ENCODE measurements at places on chromosomes 12 and 14.

DNA sequence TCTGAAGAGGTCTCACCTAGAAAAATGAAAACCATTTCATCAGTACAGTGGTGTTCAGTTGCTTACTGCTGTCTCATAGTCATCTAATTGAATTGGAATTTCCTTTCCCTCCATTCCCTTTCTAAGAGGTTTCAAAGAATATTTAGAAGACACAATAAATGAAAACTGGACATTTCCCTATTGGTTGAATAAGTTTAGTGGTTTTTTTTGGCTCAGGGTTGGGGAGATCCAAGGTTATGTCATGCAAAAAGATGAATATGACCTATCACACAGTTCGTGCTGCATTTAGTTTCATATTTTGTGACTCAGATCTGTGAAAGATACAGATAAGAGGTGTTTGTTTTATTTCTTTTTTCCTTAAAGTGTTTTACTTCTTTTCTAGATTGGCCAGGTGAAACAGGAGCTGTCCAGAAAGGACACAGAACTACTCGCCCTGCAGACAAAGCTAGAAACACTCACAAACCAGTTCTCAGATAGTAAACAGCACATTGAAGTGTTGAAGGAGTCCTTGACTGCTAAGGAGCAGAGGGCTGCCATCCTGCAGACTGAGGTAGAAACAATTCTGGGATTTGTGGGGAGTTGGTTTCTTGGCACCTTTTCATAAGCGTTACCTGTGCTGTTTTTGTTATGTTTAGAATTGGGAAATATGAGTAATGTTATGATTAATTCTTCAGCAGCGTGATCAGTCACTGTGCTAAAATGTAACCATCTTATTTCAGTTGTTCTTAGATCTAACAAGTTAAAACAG lies 124.6 kb downstream of the ERC1 start:
- no peak for DNase-seq

DNA sequence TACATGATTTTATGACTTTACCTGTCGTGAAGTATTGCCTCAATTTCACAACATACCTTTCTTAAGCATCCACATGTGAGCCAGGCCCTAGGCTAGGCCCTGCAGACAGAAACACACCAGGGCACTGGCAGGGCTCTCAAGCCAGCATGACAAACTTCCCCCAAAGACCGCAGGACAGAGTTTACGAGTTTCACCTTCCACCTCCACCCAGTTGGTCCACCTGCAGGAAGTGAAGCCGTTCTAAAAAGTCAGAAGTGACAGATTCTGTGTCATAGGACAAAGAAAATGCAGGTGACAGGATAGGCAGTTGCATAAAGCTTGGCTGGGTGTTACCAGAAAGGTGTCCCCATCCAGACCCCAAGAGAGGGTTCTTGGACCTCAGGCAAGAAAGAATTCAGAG lies 382.3 kb downstream of the PCNX1 start:
- no peak for DNase-seq

GRCh38 chr12:117105902-117106301 lies 6.7 kb upstream of the TESC start:
- DNase-seq: no peak

DNA sequence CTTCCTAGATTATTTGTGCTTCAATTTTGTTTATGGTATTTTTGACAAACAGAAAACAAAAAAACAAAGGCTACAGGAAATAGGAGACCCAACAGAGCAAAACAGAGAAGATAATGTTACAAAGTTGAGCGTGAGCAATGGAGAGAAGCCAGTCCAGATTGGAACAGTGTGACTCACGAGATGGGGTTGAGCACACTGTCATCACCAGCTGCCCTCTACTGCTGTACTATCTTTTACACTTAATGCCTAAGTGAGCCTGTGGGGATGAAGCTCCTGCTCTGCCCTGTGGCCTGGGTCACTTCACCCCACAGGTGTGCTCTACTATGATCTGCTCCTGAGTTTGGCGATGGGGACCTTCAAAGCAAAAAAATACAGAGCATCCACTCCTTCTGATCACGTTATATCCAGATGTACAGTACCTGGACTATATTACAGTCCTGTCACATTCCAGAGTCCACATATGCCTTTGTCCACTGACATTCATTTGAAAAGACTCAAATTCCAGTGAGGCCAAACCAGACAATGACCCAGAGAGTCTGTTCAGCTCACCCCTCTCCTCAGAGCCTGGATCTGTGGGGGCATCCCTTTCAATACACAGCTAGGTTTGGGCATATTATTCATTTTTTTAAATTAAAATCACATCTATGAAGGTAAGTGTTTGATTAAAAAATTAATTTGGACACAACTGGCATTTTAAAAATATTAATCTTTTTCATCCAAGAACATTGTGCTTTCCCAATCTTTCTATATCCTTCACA lies 4.4 kb downstream of the IPO8 start:
- no peak for DNase-seq

DNA sequence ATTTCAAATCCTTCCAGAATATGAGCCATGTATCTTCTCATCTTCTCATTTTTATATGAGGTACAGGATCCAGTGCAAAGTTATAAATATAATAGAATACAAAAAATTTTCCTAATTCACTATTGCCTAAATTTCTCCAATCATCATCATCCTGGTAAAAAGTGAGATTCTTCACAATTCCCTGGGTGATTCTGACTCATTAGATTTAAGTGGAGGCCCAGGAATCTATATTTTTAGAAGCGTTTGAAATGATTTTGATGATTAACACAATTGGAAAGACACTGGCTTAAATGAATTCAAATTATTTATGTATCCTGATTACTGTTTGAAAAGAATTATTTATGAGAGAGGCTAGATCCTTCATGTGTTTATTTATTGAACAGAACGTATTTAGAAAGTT lies 380.3 kb upstream of the PDE3A start:
- no peak for DNase-seq

DNA sequence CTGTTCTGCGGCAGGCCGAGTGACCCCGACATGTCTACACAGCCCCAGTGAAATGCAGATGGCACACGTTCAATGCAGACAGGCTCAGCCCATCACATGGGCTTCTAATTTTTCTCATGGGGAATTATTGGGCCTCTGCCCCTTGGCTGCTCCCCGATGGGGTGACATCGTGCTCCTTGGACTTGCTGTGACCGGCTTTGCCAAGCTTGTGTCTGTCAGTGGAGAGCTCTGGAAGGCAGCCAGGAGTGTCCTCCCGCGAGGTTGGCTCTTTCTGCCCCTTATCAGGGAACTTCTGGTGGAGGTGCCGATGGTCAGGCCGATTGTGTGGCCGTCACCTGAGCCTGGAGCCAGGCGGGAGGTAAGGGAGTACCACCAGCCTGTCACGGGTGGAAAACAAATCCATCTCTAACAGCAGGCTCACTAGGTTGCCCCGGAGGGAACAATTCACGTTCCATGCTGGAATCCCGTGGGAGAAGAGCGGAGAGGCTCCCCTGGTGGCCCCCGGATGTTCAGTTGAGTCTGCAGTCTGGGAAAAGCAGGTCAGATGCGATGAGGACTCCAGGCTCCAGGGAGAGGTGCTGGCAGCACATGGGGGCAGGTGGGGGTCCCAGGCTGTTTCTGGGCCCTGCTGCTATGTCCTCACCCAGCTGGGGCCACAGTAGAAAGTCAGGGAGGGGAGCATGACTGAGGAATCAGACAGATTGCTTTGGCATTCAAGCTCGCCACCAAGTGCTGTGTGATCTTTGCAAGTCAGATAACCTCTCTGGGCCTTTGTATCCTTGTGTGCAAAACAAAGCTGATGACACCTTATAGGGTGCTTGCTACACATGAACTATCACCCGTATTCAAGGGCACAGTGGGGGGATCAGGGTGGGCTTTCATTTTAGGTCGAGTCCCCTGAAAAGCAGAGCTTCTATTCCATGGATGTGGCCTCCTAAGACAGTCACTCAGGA lies 43.2 kb upstream of the EML1 start:
- DNase-seq: no peak

GRCh38 chr14:49867831-49868719 lies 15.5 kb upstream of the NEMF start:
- DNase-seq: peak; percentile 89

DNA sequence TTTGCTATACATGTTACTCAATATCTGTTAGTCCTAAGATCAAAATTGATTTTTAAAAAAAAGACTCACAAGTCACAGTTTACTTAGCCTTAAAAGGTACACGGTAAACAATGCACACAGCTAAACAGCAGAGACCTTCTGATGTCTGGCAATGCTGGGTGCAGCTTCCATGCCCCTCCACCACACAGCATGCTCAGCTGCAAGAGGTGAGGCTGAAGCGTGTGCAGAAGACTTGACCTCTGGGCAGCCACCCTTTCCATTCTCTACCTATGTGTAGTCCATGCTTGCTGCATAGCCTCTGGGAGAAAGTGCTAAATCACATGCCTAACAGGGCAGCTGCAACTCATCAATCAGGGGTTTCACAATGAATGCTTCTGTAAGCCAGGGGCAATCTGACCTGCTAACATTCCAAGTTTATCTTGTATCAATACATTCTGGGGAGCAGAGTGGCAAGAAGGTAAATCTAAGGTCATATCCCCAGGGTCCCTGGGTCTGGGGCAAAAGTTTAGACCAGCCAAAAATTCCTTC lies 44.5 kb upstream of the AMN1 start:
- DNase-seq: no peak

GRCh38 chr12:132669166-132669879 lies 17.8 kb downstream of the POLE start:
- no peak for DNase-seq

GRCh38 chr12:110639336-110640141 lies 25.6 kb downstream of the TCTN1 start:
- DNase-seq: no peak

- DNase-seq: no peak
Observed at GRCh38 chr12:122089077-122089476, 10.5 kb downstream of the MLXIP start.

GRCh38 chr12:15688202-15688736 lies 100.9 kb downstream of the EPS8 start:
- no peak for DNase-seq

GRCh38 chr12:111840807-111841206 lies 1.2 kb upstream of the MAPKAPK5 start:
- no peak for DNase-seq

DNA sequence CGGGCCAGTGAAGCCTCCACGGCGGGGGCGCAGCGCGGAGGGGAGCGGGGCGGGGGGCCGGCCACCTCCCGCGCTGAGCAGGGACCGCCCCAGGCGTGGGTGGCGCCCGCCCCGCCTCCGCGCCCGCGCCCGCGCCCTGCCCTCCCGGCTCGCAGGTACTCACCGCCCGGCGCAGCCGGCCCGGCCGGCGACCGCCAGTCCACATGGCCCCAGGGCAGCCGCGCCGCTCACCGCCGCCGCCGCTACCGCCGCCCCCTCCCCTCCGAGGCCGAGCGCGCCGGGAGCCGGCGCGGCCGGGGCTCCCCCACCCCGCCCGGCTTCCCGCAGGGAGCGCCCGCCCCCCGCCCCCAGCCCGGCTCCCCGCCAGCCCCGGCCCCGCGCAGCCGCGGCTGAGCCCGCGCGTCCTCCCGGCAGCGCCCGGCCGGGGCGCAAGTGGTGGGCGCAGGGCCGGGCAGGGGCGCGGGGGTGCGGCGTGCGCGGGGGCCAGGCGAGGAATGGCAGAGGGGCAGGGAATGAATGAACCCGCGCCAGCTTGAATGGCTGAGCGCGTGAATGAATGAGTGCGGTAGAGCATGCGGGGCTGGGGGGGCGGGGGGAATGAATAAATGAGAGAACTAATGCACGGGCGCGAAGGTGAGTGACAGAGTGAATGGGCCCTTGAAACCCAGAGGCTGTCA lies at the start of gene BEGAIN:
Gene BEGAIN, minus strand, starts transcription at position 332 of the 677 bp plus-strand sequence. Its CDS starts 127 bp downstream, at position 205.
- DNase-seq: no peak

DNA sequence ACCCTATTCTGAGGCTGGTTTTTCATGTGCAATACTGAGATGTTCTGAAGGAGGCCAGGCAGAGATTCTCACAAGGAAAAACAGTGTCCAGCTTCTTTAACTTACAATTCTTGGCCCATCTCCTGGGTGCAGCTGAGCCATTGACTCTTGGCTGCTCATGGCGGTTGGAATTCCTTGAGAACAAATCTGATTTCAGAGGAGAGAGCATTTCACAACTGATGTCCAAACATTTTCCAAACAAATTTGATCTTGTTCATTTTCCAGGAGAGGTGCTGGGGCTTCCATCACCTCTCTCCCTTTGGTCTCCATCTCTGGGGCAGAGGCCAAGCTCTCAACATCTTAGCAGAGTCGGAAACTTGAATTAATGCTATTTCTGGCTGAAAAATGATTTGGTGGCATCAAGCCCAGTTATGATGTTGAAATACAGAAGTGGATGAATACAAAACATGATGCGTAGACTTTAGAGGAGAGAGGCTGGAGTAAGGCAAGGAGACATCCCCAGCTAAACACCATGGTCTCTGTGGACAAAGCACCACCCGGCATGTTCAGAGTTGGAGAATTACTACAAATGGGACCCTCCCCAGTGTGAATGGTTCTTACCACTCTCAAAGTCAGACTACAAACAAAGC lies 593.0 kb downstream of the VRK1 start:
- DNase-seq: no peak

GRCh38 chr12:57736741-57737466 lies 1.6 kb downstream of the AGAP2 start:
- DNase-seq: no peak

DNA sequence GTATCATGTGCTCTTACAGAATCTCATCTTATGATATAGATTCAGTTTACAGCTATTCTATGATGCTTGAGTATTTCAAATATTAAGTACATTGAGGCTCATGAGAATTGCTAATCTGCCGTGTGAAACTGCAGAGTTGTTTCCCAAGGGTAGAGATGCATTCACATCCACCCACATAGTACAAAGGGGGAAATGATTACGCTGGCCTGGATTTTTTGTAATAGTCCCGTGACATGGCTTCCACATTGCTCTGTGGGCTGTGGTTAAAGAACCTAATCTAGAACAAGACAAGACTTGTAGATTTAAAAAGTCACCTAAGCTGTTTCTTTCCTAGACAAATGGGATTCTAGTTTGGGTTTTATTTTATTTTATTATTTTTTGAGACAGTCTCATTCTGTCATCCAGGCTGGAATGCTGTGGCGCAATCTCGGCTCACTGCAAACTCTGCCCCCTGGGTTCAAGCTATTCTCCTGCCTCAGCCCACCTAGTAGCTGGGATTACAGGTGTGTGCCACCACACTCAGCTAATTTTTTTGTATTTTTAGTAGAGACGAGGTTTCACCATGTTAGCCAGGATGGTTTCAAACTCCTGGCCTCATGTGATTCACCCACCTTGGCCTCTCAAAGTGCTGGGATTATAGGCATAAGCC lies 13.0 kb upstream of the RIOX1 start:
- DNase-seq: no peak

DNA sequence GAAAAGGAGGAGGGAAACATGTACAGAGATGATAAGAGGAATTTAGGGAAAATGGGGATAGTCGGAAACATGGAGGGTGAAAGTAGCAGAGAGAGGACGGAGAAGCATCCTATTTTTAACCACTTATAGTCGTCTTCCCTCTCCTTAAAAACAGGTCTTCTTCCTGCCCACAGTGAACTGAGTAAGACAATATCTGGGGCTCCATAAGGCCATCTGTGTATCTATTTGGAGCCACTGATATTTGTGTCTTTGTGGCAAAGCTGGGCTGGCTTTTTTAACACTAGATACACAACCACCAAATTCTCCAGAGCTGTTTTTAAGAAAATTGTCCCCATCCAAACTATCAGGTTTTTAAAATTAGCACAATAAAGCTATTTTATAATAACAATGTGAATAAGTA lies 109.5 kb upstream of the RAP1B start:
- no peak for DNase-seq

Data from NCI-H1930 (cell line).